ENCODE measurements at places on chromosomes 5 and 9.

GRCh38 chr9:3385871-3386270 is 139.9 kb downstream of the RFX3 start:
- no peak for DNase-seq

DNA sequence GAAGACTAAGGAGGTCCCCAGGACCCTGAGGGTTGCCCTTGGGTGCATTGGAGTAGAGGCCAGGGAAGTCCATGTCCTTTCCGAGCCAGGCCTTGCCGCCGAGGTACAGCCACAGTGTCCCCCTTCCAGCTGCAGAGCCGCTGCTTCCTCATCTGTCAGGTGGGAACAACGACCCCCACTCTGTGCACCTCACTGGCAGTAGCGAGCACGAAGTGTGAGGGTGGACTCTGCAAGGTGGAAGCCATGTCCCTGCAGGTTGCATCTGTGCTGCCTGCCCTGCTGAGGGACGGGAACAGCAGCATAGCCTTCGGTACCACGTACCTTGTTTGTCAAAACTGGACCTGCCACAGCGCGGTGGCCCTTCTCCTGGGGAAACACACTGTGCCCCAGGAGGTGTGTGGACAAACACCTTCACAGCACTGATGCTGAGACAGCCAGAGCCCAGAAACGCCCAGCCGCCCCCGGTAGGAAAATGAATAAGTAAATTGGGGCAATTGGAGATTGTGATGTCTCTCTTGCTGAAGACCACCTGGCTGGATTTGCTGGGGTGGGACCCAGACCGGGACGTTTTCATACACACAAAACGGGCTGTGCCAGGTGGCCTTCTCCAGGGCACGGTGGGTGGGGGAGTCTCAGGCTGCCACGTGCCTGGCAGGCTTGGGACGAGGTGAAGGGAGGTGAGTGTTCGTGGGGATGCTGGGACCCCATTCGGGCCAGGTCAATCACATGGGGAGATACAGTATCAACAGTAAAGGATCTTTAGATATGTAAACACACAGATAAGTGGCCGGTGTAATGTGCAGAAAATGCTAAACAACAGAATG is 157.3 kb downstream of the RXRA start:
- DNase-seq, result no peak

DNA sequence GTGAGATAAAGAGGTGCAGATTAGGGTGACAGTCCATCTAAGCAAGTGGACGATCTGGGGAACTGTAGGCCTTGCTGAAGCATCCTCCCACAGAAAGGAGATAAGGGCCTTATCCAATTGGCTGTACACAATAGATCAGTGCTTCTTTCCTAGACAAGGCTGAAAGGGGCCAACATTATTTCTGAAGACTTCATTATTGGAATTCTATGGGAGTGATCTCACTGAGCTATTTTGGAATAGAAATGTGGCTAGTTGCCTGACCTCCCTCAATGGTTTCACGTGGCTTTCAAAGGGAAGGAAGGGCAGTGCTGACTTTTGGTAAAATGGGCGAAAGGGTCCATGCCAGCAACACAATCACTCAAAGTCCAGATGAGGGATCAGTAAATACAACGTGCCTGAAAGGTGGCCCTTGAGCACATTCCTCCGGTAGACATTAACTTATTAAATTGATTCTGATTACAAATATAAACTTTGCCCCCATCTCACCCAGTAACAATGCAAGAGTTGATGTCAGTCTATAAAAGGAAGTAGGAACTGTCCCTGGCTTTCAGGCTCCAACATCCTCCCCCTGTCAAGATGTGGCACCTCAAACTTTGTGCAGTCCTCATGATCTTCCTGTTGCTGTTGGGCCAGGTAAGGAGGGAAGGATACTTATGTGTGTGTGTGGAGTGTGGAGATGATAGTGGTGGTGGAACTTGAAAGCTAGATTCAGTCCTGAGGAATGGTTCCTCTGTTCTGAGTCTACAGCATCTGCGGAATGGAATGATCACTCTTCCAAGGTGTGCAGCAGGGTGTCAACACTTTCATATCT is at the start of gene LEAP2:
TSS of gene LEAP2 (plus strand) at position 550 of the 811 bp plus-strand sequence. CDS start at position 577, 27 bp downstream.
- no peak for DNase-seq

GRCh38 chr9:101514071-101514470 is 19.6 kb upstream of the RNF20 start:
- no peak for DNase-seq

GRCh38 chr5:178385496-178385890 is 152.9 kb upstream of the PHYKPL start:
- peak; percentile 8 for DNase-seq

- DNase-seq, result peak; percentile 56
Measured at GRCh38 chr5:84411832-84412605, 27.3 kb upstream of the EDIL3 start.

- no peak for DNase-seq
Measured at GRCh38 chr5:37991301-37992299, 151.8 kb upstream of the GDNF start.

GRCh38 chr9:97272072-97272471 is 35.4 kb upstream of the CCDC180 start:
- no peak for DNase-seq

GRCh38 chr5:142296914-142297417 is 27.9 kb downstream of the SPRY4 start:
- no peak for DNase-seq

- DNase-seq, result peak; percentile 66
Measured at GRCh38 chr5:11468334-11469039, 435.8 kb downstream of the CTNND2 start.

DNA sequence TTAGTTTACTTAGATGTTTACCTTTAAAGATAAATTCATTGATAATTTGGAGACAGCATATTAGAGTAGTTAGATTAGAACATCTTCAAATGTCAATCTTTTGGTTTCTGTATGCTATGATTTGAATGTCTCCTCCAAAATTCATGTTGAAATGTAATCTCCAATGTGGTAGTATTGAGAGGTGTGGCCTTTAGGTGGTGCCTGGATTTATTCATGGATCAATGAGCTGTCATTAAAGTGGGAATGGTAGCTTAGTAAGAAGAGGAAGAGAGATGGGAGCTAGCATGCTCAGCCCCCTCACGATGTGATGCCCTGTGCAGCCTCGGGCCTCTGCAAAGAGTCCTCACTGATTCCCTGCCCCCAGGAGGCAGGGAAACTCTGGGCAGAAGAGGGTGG is 133.6 kb upstream of the TUT7 start:
- DNase-seq, result no peak

- DNase-seq, result no peak
Measured at GRCh38 chr5:57174128-57174889, 450 bp downstream of the GPBP1 start.

DNA sequence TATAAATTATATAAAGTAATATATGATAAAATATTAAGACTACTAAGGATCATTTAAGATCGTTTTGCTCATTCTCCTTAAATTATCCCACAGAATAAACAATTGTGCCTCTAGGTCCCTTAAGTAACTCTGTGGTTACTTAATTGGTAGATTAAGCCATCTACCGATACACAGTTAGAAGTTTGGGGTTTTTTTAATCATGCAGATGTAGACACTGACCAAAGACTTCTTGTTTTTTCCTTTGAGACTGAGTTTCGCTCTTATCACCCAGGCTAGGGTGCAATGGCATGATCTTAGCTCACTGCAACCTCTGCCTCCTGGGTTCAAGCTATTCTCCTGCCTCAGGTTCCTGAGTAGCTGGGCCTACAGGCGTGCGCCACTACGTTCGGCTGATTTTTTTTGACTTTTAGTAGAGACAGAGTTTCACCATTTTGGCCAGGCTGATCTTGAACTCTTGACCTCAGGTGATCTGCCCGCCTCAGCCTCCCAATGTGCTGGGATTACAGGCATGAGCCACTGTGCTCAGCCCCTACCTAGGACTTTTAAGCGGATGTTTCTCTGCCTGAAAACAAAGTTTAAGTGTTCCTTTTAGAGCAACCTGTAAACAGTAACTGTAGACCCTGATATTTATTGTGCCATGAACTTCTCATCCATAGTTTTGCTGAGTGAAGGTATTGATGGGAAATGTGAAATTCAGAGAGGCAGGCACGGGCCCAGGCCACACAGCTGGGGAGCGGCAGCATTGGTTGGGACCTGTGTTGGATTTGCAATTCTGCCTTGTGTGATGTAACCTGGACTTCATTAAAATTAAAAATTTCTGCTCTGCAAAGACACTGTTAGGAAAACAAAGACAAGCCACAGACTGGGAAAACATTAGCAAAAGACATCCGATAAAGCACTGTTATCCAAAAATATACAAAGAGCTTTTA is 11.6 kb downstream of the CEL start:
- no peak for DNase-seq

GRCh38 chr9:124855944-124856765 is 2.9 kb downstream of the WDR38 start:
- peak; percentile 31 for DNase-seq

GRCh38 chr5:158195416-158196210 is 336.7 kb upstream of the CLINT1 start:
- DNase-seq, result no peak

GRCh38 chr5:72722792-72723452 is 93.5 kb upstream of the TNPO1 start:
- no peak for DNase-seq

DNA sequence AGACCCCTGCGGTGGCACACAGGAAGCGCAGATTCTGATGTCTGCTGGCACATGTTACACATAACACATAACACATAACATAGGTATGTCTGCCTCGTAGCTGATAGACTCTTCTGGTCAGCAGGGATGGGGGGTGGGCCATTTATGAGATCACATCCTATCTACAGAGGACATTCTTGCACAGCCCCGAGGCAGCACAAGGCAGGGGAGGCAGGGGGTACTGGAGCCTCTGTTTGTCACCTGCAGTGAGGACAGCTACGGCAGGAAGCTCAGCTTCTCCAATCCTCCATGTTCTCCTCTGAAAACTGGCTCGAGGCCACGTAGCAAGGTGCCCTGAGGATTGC is 16.7 kb upstream of the MED10 start:
- DNase-seq, result no peak

DNA sequence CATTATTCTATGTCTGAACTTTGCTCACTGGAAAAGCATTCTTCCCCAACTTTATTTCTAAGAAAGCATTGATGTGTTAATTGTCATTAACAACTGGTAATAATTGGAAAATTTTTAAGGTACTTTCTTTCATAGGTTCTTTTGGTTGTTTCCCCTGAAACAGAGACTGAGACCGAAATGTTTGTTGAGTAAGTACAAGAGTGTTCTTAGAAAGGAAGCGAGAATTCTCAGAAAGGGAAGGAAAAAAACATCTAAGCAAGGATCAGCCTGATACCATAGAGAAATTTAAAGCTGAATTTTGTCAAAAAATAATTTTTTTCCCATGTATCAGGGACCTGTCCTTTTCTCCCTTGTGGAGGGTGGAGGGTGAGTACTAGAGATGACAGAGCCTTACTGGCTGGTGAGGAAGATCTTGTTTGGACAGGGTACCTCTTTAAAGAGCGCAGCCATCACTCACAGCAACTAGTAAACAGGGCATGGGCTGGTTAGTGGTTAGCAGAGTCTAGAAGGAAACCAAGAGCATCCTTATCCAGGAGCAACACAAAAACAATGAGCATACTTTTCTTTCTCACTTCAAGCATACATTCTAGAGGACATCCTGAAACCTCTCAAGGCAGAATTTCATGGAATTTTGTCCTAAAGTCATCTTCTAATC is 898.5 kb downstream of the DNAH5 start:
- no peak for DNase-seq

DNA sequence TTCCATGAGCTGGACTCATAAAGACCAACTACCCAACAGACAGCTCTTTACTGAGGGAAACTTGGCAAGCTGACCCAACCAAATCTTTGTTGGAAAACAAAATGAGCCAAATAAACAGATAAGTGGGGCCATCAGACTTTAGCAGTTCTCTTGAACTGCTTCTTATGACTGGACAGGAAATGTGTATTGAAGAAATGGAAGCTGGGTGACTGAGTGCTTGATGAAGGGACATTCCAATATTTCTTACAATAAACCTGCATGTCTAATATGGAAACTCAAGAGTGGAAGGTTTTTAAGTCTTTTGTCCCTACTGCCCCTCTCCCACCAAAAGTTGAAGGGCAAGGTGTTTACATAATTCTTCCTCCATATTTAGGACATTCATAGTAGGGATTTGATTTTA is 218.8 kb upstream of the NR4A3 start:
- DNase-seq, result no peak

DNA sequence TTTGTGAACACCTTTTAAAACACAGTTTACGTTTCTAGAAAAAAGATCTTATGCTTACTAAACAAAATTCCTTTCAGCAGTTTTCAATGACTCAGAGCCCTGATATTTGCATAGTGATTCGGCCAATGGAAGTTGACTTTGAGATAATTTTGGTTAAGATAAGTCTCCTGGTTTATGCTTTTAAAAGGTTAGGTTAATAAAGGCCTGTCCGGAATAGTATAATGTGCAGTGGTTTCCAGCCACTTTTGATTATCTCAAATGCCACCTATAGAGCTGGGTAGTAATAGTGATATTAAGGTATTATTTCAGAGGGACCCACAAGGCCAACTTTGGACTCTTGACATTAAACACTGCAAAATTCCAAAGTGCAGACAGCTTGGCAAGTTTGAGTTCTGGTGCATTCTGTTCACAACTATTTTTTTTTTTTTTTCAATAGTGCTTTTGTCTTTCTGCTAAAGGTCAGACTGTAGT is 86.1 kb downstream of the F2RL2 start:
- no peak for DNase-seq

DNA sequence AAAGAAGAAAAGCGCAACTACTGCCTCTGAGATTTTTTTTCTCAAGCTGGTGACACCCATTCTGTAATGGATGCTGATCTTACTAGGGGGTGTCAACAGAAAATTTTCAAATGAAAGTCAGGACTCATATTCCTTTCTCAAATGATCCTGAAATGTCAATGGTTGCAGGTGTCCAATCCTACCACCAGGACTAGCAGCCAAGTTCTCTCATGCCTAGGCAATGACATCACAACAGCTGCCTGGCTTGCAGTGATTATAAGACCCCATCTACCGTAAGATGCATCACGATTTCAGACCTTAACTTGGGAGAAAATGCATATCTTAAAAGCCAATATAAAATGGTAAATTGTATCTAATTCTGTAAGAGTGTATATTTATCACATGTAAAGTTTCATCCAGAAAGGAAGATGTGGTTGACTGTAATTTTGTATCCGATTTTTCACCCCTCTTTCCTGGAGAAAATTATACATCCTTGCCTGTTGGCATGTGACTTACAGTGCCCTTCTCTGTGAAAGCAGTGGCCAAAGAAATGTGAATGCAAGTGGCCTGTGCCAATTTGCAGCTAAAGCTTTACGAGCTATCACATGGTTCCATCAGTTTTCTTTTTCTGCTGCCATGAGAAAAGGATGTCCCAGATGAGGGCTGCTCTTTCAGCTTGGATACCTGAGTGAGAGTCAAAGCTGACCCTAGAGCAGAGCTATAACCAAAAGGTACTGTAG is 104.4 kb downstream of the DENND1A start:
- peak; percentile 44 for DNase-seq

- DNase-seq, result peak; percentile 87
Measured at GRCh38 chr5:151063142-151063989, 17.5 kb downstream of the TNIP1 start.
